Stimulated activated CD8-positive, alpha-beta memory T cell treated with anti-CD3 and anti-CD28 coated beads, Interleukin-4, amount 100 ng/mL, for 1 hour (primary cell): ENCODE measurements at places on chromosomes 5 and 9.

DNA sequence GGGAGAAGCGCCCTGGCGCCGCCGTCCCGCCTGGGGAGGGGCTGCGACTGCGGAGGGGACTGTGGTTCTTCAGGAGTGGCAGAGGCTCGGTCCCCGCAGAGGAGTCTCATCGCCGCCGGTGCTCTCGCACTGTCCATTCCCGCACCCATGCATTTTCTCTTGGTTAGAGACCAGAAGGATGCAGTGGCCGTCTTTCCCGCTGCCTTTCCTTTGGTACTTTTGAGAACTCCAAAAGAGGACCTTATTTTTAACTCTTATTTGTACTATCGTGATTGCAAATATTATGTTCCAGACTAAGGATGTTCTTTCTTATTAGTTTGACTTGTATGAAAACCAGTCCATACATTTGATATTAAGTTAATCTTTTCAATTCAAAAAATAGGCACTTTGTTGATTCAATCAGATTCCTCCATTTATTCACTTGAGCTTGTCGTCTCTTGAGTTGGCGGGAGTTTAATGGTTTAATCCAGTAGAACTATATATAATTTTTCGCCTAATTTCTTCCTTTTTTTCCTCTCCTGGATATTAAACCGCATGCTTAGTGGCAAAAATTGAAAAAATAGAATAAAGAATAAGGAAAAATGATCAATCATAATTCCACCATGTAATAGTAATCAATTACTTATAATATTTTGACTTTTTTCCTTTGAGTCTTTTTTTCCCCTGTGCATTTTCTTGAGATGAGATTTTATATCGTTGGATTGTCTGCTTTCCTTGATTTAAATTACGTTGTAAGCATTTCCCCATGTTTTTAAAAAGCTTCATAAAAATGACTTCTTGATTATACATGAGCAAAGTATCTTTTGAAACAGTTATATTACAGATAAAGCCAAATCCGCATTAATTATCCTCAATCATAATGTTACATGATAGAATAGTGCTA is 861 bp downstream of the ZFYVE16 start:
- no peak for DNase-seq

DNA sequence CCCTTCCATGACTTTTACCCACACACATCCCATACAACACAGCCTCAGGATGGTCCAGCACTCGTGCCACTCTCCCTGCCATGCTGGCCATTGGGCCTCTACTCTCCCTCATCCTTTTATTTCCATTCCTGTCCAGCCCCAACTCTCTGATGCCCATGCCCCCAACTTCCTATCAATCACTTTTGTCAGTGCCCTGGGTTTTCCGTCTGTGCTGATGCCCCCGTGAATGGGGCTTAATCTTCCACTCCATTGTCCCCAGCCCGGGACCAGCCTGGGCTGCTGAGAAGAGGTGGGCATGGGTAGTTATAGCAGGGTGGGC is 12.6 kb upstream of the ACSL6 start:
- no peak for DNase-seq

GRCh38 chr9:104319685-104320084 is 184.4 kb upstream of the OR13F1 start:
- DNase-seq = no peak

- DNase-seq = no peak
These were observed 28.1 kb downstream of the FLT4 start for GRCh38 chr5:180621311-180621710.

DNA sequence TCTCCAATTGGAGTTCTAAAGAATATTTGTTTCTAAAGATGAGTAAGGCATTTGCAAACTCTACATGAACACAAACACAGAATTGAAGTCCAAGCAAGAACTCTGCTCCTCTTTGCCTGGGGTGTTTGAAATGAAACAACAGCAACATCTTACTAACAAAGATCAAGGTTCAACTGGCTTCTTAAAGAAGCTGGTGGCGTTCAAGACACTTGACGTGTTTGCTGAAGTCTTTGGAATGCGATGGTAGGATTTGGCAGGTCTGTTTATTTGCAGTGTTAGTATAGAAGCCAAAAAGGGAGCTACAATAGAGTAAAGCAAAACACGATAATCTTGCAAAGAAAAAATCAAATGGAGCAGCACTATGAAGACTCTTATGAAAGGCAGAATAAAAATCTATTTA is 94.9 kb downstream of the BASP1 start:
- DNase-seq = no peak

DNA sequence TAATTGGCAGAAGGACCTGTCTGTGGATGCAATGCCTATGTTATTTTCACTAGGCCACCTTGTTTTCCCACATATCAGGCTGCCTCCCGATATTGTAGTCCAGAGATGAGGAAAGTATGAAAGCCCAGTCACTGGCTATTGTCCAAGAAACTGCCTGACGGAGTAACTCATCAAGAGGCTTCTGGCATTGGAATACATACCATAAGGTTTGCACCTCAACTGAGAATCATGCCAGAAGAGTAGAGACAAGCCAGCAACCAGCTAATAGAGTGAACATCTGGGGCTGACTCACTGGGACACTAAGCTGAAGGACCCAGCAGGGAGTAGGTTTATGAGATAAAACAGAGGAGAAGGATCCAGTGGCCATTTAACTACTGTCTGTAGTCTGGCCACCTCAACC is 137.2 kb upstream of the FST start:
- no peak for DNase-seq

DNA sequence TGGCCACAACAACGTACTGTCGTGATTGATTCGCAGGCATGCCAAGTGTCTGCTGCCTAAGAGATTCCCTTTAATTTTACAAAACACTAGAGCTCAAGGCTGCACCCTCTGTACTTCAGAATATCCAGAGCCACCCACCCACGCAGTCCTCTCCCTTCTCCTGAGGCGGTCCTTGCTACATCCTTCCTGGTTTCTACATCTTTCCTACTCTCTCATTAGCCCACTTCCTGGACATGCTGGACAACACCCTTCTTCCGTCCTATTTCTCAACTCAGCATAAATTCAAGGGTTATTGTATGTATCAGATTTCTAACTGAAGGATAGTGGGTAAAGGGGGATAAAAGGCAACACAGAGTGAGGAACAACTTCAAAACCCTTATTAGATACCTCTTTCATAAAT is 148.4 kb upstream of the MAP3K1 start:
- no peak for DNase-seq

- no peak for DNase-seq
These were observed 96.2 kb upstream of the NMUR2 start for GRCh38 chr5:152501294-152501693.

DNA sequence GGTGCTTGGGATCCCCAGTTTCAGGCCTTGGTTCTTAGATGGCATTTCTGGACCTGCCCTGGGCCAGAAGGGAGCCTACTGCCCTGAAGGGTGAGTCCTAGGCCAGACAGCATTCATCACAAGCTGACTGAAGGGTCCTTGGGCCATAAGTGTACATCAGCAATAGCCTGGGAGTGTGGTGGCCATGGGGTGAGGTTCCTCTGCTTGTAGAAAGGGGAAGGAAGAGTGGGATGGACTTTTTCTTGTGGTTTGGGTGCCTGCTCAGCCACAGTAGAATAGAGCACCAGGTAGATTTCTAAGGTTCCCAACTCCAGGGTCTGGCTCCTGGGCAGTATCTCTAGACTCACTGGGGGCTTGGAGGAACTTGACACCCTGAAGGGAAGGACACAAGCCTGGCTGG is 95.2 kb upstream of the PHF24 start:
- no peak for DNase-seq
